ENCODE measurements at places on chromosomes 7 and 10. TPM values are rescaled to one million over a fixed set of nuclear protein-coding genes. Genes with fewer than 3 reads are reported as not detected.

DNA sequence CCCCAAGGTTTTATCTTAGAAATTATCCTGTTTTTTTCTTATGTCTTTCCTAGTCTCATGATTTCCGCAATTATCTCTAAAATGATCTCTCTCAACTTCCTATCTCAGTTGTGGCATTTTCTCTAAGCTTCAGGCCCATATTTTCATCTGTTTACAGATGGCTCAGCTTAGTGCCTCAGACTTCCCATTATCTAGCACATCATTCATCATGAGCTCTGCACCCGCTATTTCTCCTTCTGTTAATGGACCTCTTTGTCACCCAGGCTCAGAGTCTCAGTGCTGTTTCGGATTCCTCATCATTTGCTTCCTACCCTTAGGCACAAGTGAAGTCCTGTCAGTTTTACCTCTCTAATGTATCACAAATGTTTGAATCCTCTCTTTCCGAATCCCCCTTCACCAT lies 84.1 kb downstream of the BMPR1A start:
- DNase-seq: no peak

DNA sequence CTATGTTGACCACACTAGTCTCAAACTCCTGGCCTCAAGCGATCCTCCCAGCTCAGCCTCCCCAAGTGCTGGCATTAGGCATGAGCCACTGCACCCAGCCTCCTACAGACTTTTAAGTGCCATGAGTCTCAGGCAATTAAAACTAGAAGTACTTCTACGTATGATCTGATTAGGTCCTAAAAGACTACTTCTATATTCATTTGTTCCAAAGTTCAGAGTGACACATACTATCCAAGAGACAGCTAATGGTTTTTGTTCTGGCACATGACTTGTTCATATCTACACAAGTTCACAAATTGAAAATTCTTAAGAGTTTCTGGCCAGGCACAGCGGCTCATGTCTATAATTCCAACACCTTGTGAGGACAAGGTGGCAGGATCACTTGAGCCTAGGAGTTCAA lies 11.7 kb downstream of the ARHGAP19 start:
- no peak for DNase-seq

GRCh38 chr10:71696628-71697326 lies 22.8 kb downstream of the C10orf105 start:
- DNase-seq: no peak

- no peak for DNase-seq
These were observed 58.3 kb downstream of the INPP5A start for GRCh38 chr10:132595854-132596253.

- no peak for DNase-seq
These were observed 531 bp upstream of the INTS15 start for GRCh38 chr7:6589151-6589828.

DNA sequence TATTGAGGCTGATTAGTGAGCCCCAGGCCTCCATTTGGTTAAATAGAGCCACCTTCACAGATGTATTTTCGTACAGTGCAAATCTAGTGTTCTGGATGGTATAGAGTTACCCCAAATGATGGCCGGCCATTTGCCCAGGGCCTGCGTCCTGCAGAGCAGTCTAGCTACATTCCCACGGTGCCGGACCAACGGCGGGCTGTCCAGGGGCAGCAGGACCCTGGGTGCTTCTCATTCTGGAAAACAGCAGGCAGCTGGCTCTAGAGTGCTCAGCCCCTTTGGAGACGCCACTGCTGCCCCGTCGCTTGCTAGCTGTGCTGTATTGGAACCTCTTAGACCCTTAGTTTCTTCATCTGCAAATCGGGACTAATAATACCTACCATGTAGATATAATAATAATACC lies 149.1 kb downstream of the RGS10 start:
- no peak for DNase-seq

DNA sequence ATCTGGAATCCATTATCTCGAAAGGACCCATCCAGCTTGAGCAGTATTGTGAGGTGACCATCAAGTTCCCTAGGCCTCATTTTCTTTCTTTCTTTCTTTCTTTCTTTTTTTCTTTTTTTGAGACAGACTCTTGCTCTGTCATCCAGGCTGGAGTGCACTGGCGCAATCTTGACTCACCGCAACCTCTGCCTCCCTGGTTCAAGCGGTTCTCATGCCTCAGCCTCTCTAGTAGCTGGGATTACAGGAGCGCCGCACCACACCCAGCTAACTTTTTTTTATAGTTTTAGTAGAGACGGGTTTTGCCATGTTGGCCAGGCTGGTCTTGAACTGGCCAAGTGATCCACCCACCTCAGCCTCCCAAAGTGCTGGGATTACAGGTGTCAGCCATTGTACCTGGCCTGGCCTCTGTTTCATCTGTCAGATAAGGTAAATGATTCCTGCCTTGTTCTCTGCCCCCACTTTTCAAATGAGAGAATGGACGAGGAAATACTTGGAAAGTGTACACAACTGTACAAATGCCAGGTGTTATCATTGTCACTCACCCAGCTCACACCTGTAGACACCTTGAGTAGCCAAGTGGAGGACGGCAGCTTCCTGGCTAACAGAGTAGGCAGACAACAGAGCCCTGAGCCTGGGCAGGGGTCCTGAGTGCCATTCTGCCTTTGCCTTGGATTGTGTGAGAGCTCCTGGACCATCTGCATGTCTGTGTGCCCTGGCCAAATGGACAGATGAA lies 54.1 kb downstream of the HK1 start:
- DNase-seq: no peak

DNA sequence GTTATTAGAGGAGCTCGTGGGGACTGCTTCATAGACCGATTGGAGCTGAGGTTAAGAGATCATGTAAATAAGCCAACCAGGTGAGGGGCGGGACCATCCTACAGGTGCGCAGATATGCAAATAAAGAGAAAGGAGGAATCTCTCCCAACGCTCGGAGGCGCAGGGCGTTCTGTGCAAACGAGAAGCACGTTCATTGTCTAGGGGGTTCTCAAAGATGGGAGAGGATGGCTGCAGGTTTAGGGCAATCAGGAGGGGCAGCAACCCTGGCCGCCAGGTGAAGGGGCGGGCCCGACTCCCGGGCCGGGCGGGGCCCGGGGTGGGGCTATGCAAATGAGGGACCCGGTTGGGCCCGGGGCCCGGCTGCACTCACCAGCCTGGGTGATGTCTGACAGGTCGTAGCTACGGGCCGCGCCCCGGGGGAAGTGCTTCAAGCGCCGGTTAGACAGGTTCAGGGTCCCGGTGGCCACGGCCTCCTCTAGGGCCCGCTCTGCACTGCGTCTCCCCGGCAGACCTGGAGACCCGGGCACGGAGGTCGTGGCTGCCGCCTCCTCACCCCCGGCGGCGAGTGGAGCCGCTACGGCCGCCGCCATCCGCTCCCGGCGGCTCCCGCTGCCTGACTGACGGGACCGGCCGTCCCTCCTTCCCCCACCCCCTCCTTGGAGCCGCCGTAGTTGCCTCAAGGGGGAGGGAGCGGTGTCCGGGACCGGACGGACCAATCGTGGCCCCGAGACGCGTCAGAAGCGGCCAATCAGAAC lies at the start of gene LRCH4:
TSS of gene LRCH4 (minus strand) at position 619 of the 755 bp plus-strand sequence. CDS start at position 590, 29 bp downstream.
- DNase-seq: no peak

DNA sequence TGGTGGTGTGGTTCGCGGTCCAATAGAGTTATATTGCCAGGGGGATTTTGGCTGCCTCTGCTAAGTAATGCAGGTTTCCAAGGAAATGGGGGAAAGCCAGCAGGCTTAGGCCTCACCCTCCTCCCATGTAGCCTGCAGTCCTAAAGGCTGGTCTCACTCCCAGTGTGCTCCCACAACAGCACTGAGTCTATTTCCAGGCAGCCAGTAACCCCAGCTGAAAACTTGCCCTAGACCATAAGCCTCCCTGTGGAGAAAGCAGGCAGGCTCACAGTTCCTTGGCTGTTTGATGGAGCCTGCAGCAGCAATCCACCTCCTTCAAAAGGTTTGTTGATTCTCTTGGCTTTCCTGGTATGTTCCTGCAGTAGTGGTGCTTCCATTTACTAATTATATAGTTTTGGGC lies 220.0 kb upstream of the ZNF804B start:
- DNase-seq: no peak

DNA sequence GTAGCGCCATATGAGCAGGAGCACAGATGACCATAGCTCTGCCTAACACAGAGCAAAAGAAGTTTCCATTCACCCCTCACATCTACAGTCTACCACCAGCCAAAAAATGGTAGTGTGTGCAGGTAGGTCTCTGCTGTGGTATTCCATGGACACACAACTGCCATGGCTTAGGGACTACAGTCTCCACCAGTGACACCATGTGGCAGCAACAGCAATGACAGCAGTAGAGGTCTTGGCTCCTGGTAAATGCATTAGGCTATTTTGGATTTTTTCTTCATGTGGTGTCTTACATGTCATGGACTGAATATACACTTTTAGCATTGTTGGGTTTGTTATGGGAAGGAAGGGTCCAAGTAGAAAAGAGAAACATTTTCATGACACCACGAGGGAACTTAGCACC lies 70.1 kb upstream of the CABCOCO1 start:
- no peak for DNase-seq

SYT15B gene
- total RNA-seq: 1.5 TPM

PRLHR gene
- not detected for total RNA-seq
